Occipital lobe (tissue), 3 donors: ENCODE measurements at places on chromosomes 11 and 22. TPM values are rescaled to one million over a fixed set of nuclear protein-coding genes. Genes with fewer than 3 reads are reported as not detected.

The C11orf97 gene
- total RNA-seq: not detected

DNA sequence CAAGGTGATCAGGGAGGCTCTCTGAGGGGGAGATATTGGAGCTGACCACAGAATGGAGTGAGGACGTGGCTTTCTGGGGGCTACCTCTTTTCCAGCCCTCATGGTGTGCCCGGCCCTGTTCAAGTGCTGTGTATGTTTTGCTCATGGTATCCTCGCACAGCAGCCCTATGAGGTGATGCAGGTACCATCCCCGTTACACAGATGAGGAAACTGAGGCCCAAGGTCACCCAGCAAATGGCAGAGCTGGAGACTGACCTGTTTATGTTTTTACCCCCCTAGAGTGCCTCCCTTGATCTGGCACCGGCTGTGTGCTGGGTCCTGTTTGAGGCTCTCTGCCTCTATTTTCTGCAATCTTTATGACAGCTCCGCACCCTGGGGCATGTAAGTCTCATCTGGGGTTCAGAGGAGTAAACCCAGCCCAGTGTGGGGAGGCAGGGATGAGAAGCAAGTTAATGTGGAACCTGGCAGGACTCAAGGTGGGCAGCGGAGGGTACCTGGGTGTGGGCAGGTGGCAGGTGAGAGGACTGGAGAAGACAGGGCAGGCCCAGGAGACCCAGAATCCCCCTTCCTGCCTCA is 20.8 kb downstream of the SGSM1 start:
- DNase-seq: no peak

- DNase-seq: no peak
Measured at GRCh38 chr11:57237204-57237681, at the start of gene APLNR. APLNR (minus strand) TSS chr11:57237250; CDS start chr11:57237004, 246 bp downstream.

The CENPM gene
- total RNA-seq: 1.6 TPM

The NAT10 gene
- 12.2 TPM for total RNA-seq

The APOBEC3G gene
- total RNA-seq: 1.9 TPM

- DNase-seq: no peak
Measured at GRCh38 chr11:120357620-120358019, 21.4 kb downstream of the ARHGEF12 start.

GRCh38 chr22:28799606-28800307 is 612 bp downstream of the XBP1 start:
- DNase-seq: no peak

The DNHD1 gene
- total RNA-seq: 3.4 TPM

DNA sequence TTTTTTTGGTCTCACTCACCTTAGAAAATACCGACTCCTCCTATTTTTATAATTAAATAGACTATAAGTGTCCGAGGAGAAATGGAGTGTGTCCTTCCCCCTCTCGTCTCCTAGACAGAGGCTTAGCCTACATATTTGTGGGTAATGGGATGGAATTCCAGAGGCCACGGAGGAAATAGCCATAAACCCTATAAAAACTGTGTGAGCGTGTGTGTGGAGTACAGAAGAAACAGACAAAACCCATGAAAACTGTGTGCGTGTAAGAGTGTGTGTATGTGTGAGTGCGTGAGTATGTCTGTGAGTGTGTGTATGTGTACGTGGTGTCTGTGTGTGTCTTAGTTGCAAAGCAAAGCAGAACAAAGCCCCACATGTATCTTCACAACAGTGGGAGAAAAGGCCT is 883.5 kb downstream of the OPCML start:
- DNase-seq: no peak

DNA sequence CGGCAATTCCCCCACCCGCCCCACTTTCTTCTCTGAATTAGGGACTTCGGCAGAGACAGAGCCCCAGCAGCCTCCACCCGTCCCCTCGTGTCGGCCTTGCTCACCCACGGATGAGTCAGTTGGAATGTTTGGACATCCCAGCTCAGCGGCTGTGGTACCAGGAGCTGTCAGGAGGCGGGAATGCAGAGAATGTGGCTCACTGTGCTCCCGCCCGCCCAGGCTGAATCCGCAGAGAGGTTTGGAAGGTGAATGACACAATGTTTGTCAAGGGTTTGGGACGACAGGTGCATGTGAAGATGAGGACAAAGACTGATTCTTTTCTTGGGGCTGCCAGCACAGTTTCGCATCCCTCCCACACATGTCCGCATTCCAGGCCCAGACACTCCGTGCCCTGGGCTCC is 39.6 kb downstream of the LIF start:
- DNase-seq: peak; percentile 64

- no peak for DNase-seq
Measured at GRCh38 chr11:69130654-69131053, 25.1 kb upstream of the SMIM38 start.

GRCh38 chr11:11076276-11076675 is 218.4 kb upstream of the ZBED5 start:
- no peak for DNase-seq

The FOXR1 gene
- total RNA-seq: 0.31 TPM

The MMP27 gene
- not detected for total RNA-seq

DNA sequence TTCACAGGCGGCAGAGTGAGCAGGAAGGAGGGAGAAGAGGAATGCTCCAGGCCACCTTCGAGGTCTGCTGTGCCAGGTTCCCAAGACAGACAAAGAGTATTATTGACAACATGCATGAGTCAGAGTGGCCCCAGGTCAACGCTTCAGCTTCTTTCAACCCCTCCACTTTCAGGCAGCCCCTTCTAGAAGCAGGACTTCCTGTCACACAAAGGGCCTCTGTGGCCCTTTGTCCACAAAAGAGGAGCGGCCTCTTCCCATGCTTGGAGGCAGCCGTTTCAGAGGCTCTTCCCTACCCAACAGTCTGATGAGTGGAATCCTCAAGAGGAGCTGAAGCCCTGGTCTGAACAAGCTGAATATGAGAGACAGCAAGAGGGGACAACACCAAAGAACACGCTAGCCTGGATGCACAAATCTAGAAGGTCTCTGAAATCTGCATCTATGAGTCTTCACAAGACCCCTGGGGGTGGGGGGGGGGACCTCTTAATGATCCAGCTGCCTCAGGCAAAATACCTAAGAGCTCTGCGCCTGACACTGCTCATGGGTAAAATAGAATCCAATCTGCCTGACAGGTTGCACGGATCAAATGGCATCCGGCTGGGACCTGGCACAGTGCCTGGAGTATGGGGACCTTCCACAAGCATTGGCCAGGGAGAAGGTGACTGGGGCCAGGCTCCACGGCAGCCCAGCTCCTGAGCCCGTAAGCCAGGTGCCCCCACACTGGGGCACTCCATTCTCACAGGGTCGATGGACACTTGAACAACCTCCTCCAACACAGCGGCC is 67.5 kb downstream of the PACSIN2 start:
- DNase-seq: no peak

- DNase-seq: no peak
Measured at GRCh38 chr11:69873166-69874077, 54.2 kb upstream of the FGF3 start.
